ENCODE measurements at places on chromosomes 7 and 10. TPM values are rescaled to one million over a fixed set of nuclear protein-coding genes. Genes with fewer than 3 reads are reported as not detected.

GRCh38 chr7:139776486-139777132, 1.2 kb downstream of the HIPK2 start:
- peak; percentile 70 for DNase-seq

Gene LBX1
- not detected for total RNA-seq

GRCh38 chr10:122126763-122127659, 138.0 kb downstream of the TACC2 start:
- no peak for DNase-seq

GRCh38 chr7:131546583-131547141, 9.8 kb downstream of the PODXL start:
- DNase-seq = no peak

- DNase-seq = no peak
Observed at GRCh38 chr7:2465928-2466327, 10.3 kb downstream of the GRIFIN start.

Gene ANKRD22
- not detected for total RNA-seq

- no peak for DNase-seq
Observed at GRCh38 chr10:126843299-126843934, 61.8 kb upstream of the DOCK1 start.

DNA sequence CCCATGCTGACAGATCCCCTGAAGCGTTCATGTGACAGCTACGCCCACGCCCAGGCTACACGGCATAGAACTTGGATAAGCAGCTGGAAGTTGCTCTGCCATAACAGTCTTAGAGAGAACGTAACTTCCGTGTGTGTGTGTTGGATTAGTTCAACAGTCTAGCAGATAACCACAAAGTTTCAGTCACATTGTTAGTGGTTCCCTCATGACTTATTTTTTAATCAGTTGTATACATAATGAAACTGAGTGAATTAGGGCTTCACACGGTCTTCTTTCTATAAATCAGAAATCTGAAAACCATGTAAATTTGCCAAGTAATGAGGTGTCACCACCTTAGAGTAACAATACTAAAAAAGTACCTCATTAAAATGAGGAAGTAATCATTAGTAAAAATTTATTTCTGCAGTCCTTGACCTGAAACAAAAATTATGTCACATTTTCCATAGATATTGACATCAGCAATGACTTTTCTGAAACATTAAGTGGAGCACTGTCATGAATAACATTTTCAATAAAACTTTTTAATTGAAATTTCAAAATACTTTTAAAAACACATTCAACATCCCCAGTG, 21.7 kb upstream of the MACC1 start:
- DNase-seq = no peak

- DNase-seq = no peak
Observed at GRCh38 chr10:86824151-86824550, 67.7 kb downstream of the BMPR1A start.

DNA sequence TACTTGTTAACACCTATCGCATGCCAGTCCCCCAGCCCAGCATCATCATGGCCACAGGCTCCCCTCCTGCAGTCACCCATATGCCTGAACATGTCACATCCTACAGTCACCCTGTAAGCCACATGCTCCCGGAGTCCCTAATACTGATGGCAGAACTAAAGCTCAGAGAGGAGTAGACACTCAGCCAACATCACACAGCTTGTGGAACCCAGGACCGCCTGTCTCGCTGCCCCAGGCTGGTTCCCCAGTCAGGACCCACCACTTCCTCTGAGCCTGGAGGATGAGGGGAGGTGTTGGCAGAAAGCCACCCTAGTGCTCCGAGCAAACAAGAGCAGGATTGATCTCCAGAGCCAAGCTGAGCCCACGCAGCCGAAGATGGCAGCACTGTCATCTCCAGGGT, 85.0 kb upstream of the MYL10 start:
- no peak for DNase-seq

- DNase-seq = no peak
Observed at GRCh38 chr10:79496896-79497295, 15.4 kb upstream of the EIF5AL1 start.

DNA sequence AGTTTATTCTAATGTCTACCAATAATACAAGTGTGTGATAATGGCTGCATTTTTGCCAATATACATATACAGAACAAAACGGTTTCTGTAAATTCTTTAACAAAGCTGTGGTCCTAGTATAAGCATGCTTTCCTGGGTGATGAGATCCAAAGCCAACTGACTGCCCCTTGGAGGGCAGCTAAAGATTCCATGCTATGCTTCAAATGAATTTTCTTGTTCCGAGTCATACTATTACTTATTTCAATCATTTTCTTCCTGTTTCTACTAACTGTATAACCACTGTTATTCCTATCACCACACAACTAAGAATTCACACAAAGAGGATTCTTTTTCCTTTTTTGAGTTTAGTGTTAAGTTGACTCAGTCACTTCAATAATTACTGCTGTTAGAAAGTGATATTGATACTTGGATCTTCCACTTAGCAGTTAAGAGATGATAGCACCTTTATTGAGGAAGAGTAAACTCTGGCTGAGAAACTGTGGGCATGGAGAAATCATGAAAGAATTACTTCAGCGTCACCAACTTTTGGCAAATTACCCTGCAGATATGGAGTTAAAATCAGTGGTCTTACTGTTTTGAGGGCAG, 197.5 kb downstream of the ARL4A start:
- no peak for DNase-seq

Gene CAMK2B
- total RNA-seq = 2.1 TPM

DNA sequence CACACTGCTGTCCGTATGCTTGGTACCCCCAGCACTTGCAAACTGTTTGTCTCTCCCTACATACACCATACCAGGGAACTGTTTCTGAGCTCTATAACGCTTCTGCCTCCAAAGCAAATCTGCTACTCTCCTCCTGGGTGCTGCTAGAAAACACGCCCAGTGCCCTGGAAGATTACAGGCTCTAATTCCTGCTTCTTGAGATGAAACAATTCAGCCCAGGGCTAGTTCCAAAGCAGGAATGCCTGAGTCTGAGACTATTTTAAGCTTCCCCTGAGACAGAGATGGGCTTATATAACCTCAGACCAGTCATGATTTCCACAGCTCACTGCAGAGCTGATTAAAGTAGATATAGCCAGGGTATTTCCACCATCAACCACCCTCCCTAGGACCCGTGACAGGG, 327.1 kb downstream of the GPR158 start:
- DNase-seq = no peak

DNA sequence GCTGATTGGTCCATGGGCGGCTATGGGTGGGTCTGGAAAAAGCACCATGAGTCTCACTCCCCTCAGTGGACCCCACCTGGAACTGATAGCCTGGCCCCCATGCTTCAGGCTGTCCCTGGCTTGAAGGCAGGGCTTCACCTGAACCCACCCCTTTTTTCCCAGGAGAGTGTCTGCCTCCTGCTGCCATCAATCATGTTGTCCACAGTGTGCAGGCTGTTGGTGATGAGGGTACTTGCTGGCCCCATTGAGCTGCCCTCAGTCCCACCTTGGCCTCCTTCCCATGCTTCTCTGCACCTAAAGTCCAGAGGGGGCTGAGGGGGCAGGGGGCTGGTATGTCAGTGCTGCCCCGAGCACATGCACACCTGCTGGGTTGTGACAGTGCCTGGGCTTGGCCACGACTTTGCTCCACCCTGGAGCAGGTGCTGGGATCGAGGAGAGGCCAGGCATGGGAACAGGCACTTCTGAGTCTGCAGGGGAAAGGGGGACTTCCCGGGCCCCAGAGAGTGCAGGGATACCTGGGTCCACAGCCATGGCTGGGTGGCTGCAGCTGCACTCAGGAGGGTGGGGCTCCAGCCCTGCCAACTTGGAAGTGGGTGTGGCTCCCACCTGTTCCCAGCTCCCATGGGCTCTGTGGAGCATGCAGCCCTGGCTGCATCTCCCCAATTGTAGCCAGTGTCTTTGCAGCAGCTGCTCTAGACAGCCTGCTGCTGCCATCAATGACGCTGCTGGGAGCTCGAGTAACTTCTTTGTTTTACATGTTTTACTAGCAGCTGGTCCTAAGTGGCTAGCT, 56.9 kb downstream of the ADK start:
- DNase-seq = no peak

DNA sequence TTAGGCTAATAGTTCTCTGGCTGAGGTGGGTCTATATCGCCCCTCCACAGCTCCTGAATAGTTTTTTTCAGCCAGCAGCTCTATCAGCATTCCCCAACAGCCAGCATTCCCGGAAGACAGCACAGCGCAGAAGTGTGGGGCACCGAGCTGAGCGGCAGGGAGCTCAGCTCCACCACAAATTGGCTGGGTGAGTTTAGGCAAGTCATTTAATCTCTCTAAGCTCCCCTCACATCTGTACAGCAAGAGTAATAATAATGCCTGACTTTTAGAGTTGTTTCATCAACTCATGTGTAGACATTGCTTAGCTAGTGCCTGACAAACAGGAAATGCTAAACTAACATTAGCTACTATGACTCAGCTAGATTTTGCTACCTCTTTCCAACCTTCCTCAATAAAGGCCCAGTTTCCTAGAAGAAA, 247.9 kb upstream of the PTN start:
- DNase-seq = no peak

Gene TAS2R40
- not detected for total RNA-seq

Gene NACAD
- not detected for total RNA-seq

- no peak for DNase-seq
Observed at GRCh38 chr7:4805110-4805983, 29.9 kb downstream of the AP5Z1 start.

- no peak for DNase-seq
Observed at GRCh38 chr7:43790834-43791233, 32.4 kb downstream of the BLVRA start.
